ENCODE measurements at places on chromosomes 7 and 10. TPM values are rescaled to one million over a fixed set of nuclear protein-coding genes. Genes with fewer than 3 reads are reported as not detected.

The GIMAP2 gene
- 0.95 TPM for total RNA-seq

The FKBP9 gene
- total RNA-seq: 47.6 TPM

- no peak overlapping the region for H3K27ac ChIP-seq
- H3K27me3 ChIP-seq: no peaks in the 10 kb centered on the region
- H3K4me3 ChIP-seq: no peak overlapping the region
- DNase-seq: no peak
- no peaks in the 10 kb centered on the region for H3K4me1 ChIP-seq
- no peaks in the 10 kb centered on the region for H3K36me3 ChIP-seq
Observed at GRCh38 chr10:133268532-133268931, 8.1 kb downstream of the ADAM8 start.

- no peaks in the 10 kb centered on the region for H3K27me3 ChIP-seq
- H3K4me1 ChIP-seq: no peaks in the 10 kb centered on the region
- no peaks in the 10 kb centered on the region for H3K36me3 ChIP-seq
- no peak overlapping the region for H3K27ac ChIP-seq
- no peak overlapping the region for H3K4me3 ChIP-seq
Observed at GRCh38 chr7:127713758-127714157, 61.8 kb downstream of the SND1 start.

GRCh38 chr7:45203459-45203858 lies 45.9 kb downstream of the RAMP3 start:
- no peaks in the 10 kb centered on the region for H3K27me3 ChIP-seq
- no peaks in the 10 kb centered on the region for H3K4me1 ChIP-seq
- no peak for DNase-seq
- no peak overlapping the region for H3K27ac ChIP-seq
- H3K4me3 ChIP-seq: no peak overlapping the region

Measured in pancreas (tissue), 10 donors.